Brain microvascular endothelial cell (primary cell): ENCODE measurements at places on chromosomes 11 and 22.

- no peak for DNase-seq
Measured at GRCh38 chr22:24379536-24379935, 47.9 kb upstream of the ADORA2A start.

DNA sequence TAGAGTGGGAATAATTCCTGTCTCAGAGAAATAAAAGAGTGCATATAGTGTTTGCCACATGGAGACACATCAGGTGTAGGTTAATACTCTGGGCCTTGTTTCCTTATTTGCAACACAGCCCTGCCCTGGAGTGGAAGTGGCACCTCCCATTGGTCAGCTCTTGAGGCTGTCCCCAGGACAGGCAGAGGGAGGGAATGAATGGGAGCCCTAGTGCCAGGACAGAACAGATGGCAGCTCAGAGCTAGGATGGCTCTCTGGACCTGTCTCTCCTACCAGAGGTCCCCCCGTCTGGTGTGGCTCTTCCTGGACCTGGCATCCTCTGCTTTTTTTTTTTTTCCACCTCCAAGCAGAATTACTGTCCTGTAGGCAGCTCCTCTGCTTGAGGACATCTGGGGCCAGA, 35.6 kb downstream of the LIMK2 start:
- DNase-seq, result no peak

GRCh38 chr22:17334983-17335382, 34.3 kb upstream of the CECR2 start:
- DNase-seq, result no peak

GRCh38 chr11:72703267-72704008, 29.2 kb upstream of the PDE2A start:
- DNase-seq, result peak; percentile 43

GRCh38 chr11:98409069-98409468, 611.7 kb upstream of the CNTN5 start:
- DNase-seq, result no peak

DNA sequence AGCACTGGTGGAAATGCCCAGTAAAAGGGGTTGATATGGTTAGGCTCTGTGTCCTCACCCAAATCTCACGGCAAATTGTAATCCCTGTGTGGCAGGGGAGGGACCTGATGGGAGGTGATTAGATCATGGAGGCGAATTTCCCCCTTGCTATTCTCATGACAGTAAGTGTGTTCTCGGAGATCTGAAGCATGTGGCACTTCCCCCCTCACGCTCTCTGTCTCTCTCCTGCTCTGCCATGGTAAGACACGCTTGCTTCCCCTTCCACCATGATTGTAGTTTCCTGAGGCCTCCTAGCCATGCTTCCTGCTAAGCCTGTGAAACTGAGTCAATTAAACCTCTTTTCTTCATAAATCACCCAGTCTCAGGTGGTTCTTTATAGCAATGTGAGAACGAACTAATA, 37.4 kb downstream of the PACSIN2 start:
- DNase-seq, result no peak

DNA sequence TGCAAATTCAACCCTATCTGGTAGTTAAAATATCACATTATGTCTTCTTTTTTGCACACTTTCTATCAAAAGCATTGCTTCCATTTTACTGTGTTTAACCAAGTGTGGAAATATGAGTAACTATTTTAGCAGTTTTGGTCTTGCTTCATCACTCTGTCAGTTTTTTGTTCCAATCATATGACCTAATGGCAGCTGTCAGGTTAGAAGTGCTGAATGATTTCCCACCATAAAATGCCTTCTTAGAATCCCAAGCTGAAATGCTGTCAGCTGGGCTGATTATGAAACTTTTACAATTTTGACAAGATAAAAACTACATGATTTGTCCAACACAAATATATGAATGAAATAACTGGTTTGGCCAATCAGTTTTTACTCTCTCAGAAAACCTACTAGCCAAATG, 1654.6 kb upstream of the RAG2 start:
- peak; percentile 0 for DNase-seq

GRCh38 chr11:2795491-2795991, 90.0 kb downstream of the CDKN1C start:
- no peak for DNase-seq

DNA sequence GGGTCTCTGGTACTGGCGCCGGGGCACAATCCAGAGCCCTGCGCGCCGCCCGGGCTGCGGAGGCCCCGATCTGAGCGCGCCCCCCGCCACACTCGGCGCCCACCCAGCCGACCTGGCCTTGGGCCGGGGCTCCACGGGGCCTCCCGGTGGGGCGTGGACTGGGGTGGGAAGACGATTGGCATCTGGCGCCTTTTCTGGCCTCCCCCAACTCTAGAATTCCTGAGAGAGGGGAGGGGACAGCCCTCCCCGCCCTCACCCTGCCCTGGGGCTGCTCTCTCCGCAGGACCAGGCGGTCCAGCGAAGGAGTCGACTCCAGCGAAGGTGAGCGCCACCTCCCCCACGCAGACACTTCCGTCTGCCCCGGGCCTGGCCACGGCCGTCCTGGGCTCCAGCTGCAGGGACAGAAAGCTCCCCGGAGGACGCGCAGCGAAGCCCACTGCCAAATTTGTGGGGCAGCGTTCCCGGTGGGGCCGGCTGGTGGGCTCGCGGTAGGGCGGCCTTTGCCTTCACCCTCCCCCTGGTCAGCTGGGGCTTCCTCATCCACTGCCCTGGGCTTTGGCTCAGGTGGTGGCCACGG, 593 bp downstream of the SSH3 start:
- no peak for DNase-seq

- DNase-seq, result no peak
Measured at GRCh38 chr11:77418971-77419597, 54.8 kb downstream of the PAK1 start.
